ENCODE measurements at places on chromosomes 7 and 10.

- DNase-seq, result no peak
Measured at GRCh38 chr10:48604039-48604990, 558 bp downstream of the ARHGAP22 start.

DNA sequence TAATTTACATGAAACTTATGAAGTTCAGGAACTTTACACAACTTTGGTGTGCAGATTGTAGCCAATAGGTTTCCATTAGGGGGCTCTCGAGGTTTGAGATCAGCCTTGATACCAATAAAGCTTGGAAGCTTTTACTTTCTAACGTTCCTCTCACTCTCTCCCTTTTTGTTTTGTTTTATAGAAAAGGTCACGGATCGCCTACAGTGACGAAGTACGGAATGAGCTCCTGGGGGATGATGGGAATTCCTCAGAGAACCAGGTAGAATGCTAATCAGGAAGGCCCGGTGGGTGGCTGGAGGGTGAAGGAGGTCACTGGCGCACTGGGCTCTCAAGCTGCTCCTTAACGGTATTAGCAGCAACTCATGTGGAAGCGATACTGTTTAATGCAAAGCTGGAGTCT lies 79.9 kb downstream of the VTI1A start:
- no peak for DNase-seq

DNA sequence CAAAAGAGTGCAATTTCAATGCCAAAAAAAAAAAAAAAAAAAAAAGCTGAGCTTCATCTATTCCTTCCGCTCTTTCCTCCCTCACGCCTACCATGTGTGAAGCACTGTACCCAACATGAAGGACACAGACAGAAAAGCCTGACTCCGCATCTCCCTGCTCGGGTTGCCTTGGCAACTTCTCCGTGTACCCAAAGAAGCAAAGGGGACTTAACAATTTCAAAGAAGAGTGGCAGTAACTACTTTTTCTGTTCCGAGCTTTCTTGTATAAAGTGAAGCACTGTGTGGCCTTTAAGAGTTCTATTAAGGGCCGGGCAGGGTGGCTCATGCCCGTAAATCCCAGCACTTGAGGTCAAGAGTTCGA lies 177.7 kb downstream of the PRKCQ start:
- no peak for DNase-seq

DNA sequence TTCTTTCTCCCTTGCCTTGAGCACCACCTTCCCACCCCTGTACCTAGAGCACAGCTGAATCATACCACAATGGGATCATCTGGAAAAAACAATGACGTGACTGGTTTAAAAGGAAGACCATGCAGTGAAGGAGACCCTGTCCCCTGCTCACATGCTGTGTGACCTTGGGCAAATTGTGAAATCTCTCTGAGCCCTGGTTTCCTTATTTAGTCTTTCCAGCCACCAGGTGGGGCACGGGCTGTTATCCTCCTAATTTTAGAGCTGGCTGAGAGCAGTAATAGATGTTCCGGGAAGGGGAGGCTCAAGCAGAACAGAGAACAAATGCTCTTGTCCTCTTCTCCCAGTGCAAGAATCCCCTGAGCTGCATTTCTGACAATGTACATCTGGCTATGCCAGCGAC lies 198.3 kb downstream of the RPS24 start:
- DNase-seq, result no peak

DNA sequence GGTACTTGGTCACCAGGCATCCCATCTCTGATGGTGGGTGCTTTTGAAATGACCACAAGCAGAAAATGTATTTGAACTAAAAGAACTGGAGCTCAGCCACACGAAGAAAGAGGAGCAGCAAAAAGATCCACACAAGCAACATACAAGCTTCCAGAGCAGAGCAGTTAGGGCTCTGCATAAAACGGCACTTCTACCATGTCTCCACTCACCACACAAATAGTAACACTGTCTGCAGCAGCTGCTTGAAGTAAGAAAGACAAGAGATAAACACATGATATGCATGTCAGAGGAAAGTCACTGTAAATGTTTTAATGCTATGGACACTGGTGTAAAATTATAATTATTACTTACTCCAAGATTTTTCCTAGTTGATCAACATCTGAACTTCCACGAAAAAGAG lies 32.5 kb upstream of the FAM133B start:
- no peak for DNase-seq

- DNase-seq, result no peak
Measured at GRCh38 chr10:33093362-33093761, 135.3 kb upstream of the ITGB1 start.

DNA sequence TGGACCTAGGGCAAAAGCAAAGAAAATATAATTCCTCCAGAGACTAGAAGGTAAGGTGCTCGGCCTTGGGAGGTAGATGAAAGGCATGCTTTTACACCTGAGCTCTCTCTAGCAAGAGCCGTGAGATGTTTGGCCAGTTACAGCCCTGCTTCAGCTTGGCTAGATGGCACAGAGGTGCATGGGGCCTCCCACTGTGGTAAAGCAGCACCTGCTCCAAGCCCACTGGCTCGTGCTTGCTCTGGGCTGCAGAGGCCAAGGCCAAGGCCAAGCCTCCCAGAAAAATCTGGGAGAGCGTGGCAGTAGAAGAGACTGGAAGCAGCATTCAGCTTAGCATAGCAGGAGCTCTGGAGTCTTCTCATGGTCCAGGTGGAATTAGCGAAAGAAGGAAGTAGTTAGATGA lies 31.0 kb upstream of the OPALIN start:
- DNase-seq, result no peak

DNA sequence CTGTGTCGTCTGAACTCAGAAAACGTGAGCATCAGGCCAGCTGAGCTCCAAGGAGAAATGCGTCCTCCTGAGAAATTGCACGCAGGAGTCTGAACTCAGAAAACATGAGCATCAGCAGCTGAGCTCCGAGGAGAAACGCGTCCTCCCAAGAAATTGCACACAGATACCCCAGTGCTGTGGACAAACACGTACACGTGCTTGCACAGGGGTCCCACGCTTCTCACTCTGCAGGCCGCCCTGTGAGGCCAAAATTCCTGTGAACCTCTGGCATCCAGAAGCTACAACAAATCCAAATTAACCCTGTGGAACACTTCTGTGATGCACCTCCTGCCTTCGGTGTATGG lies 133.8 kb downstream of the WDR37 start:
- no peak for DNase-seq

GRCh38 chr7:35695473-35695850 lies 527 bp upstream of the HERPUD2 start:
- no peak for DNase-seq

GRCh38 chr7:105496521-105496920 lies 25.6 kb downstream of the PUS7 start:
- no peak for DNase-seq

GRCh38 chr7:63900394-63901203 lies 98.0 kb upstream of the ZNF722 start:
- DNase-seq, result no peak

- DNase-seq, result no peak
Measured at GRCh38 chr7:15313361-15313760, 248.5 kb downstream of the AGMO start.

GRCh38 chr7:23298141-23298881 lies 828 bp upstream of the MALSU1 start:
- DNase-seq, result no peak

DNA sequence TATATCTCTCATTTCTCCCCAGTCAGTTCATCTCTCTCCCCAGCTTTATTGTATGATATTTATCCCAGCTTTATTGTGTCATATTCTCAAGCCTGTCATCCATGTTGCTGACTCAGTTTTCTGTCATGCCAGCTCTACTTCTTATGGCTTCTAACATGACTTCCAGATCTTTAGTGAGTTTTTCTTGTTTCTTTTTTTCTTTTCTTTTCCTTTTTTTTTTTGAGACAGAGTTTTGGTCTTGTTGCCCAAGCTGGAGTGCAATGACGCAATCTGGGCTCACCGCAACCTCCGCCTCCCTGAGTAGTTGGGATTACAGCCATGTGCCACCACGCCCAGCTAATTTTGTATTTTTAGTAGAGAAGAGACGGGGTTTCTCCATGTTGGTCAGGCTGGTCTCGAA lies 28.7 kb upstream of the CALU start:
- DNase-seq, result no peak

- DNase-seq, result no peak
Measured at GRCh38 chr7:106552645-106553445, 108.1 kb downstream of the CCDC71L start.

GRCh38 chr7:132044247-132044646 lies 487.8 kb upstream of the PODXL start:
- DNase-seq, result no peak

DNA sequence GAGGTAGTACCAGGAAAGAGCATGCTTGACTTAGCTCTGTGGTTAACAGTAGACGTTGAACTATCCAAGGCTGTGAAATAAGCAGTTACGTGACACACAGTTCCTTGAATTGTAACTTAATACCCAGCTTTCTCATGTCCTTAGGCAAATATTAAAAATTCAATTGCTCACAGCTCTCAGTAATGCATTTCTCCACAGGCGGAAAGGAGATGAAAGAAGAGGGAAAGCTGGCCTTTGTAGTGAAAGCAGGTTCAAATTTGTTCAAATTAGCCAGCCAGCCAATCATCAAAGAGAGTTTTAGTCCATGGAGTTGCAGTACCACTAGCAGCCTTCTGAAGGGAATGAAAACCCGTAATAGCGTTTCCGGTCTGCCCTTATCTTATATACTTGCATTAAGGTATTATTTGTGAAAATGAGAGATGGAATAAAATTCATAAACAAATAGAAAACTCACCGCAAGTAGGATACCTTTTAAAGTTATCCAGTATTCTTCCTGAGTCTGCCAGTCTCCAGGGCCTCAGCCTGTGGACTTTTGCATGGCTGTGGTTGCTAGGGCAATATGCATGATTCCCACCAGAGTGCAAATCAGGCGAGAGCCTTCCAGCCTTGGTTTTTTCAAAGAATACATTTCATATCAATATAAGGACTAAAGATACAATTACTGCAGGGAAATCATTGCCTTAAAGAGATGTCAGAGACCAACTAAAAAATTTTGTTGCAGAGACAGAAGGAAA lies 795.5 kb downstream of the TNS3 start:
- DNase-seq, result no peak

Data from HuH-7.5 (cell line).